WTC11 (cell line): ENCODE measurements at places on chromosomes 5 and 9. TPM values are rescaled to one million over a fixed set of nuclear protein-coding genes. Genes with fewer than 3 reads are reported as not detected.

SHISAL2B gene
- total RNA-seq = 11.1 to 15.2 TPM (median 14.8 TPM) in 3 replicates

- DNase-seq = no peak
Observed at GRCh38 chr9:18493451-18493993, 19.6 kb downstream of the ADAMTSL1 start.

DNA sequence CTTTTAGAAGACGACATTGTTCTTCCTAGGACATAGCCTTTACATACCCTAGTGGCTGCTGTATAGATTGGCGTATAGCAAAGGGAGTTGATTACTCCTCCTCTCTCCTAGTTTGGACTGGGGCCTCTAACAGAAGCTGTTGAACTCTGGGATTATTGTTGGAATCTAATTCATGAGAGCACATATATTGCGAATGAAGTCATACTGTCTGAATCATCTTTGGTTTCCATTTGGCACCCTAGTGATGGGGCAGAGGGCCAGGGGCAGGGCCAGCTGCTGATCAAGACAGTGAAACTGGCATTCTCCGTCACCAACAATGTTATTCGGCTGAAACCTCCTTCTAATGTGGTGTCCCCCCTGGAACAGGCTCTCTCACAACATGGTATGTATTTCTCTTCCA is 40.3 kb downstream of the NUP188 start:
- DNase-seq = no peak

ROPN1L gene
- total RNA-seq = 0.27 TPM in 1 of 3 replicates, not detected in the others

GRCh38 chr5:60583616-60584015 is 116.3 kb downstream of the DEPDC1B start:
- DNase-seq = no peak

GRCh38 chr9:124450241-124450924 is at the start of gene ADGRD2:
Gene ADGRD2 (plus strand): TSS chr9:124450451. CDS start chr9:124451667, 1,216 bp downstream.
- DNase-seq = peak; percentile 89

- no peak for DNase-seq
Observed at GRCh38 chr9:89902450-89903140, 297.8 kb downstream of the GADD45G start.

DNA sequence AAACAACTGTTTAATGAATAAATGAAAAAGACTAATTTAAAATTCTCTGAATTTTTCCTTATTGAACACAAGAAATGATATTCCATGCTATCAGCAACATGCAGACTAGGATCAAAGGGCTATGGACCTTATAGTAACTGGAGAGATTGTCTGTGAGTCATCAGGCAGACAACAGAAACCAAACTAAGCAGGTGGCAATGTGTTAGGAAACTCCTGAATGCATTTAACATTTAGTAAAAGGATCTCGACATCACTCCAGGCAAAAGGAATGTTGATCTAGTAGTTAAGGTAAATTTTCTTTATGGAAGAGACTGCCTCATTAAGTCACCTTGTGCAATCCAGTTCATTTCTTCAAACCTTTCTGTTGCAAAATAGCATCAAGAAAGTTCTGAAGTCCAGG is 58.4 kb downstream of the ARL15 start:
- no peak for DNase-seq

- DNase-seq = peak; percentile 89
Observed at GRCh38 chr9:134641173-134641989, at the start of gene COL5A1. Gene COL5A1 (plus strand): TSS chr9:134641803. CDS start chr9:134642188, 385 bp downstream.

GRCh38 chr9:9498128-9498527 is 1114.7 kb downstream of the PTPRD start:
- no peak for DNase-seq

MCC gene
- 15.4 to 23.5 TPM (median 17.2 TPM) in 3 replicates for total RNA-seq

DNA sequence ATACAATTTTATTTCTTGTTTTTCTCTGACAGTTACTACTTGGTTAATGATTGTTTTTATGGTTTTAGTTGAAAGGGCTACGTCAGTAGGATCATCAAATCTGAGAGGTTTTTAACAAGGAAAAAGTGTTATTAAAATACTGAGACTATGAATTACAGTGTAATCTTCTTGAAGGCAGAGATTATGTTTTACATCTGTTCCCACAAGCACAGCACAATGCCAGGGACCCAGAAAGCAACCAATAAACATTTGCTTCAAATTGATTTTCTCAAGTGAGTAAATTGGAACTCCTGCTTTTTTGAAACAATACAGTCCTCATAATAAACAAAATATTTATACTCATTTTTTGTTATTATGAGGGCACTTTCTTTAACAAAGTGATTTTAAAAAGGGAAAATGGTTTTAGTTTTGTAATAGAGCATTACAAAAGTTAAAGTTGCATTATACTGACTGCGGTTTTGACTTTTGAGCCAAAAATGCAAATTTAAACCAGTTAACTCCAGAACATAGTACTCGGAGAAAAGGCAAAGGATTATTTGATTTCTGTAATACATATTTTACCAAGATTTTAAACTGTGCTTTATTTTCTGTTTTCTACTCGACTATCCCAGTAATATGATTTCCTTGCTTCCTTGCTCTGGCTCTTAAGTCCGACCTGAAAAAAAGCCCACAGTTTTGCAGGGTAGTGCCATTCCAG is 176.9 kb downstream of the GDNF start:
- no peak for DNase-seq
